ENCODE measurements at places on chromosomes 12 and 14.
A peak's percentile ranks its signal among the peaks of the same experiment; 100 is the strongest.

DNA sequence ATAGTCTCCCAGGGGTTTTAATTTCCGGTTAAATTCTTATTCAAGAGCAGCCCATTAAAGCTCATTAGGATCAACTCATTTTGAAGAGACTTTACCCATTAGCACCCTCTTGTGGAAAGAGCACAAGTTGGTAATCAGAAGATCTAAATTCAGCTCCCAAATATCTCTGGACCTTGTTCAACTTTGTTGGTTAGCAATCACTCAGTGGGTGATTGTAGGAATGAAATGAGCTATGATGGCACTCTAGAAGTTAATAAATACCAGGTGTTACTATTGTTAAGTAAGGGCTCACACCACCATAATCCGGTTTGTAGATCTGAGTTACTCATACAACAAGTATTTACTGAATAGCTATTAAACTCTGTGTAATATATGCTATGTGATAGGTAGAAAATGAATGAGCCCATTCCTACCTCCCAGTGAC lies 42.9 kb downstream of the TRIP11 start:
- peak; percentile 96 for DNase-seq

- peak; percentile 29 for DNase-seq
Measured at GRCh38 chr14:52307905-52308304, 6.2 kb upstream of the PTGER2 start.

- DNase-seq = no peak
Measured at GRCh38 chr12:129276361-129277060, 423.2 kb downstream of the GLT1D1 start.

DNA sequence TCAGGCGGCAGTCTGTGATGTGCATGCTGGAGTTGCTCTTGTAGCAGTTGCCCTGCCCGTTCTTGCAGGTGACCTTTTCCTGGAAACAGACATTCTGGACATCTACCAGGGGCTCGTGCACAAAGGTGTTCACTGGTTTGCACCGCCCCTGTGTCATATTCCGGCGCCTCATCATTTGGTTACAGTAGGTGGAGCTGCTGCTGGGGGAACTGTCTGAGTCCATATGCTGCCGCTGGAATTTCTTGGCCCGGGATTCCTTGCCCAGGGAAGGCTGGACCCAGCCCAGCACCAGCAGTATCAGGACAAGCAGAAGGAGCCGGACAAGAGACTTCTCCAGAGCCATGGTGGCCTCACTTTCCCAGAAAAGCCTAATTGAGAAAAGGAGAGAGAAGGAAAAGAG lies 918 bp downstream of the RNASE1 start:
- no peak for DNase-seq

GRCh38 chr12:24488091-24488596 lies 460.8 kb downstream of the BCAT1 start:
- DNase-seq = peak; percentile 72

GRCh38 chr14:78608998-78609787 lies 439.0 kb downstream of the NRXN3 start:
- DNase-seq = no peak

Measured in fibroblast of mammary gland (primary cell).